ENCODE measurements at places on chromosomes 7 and 10. TPM values are rescaled to one million over a fixed set of nuclear protein-coding genes. Genes with fewer than 3 reads are reported as not detected.

DNA sequence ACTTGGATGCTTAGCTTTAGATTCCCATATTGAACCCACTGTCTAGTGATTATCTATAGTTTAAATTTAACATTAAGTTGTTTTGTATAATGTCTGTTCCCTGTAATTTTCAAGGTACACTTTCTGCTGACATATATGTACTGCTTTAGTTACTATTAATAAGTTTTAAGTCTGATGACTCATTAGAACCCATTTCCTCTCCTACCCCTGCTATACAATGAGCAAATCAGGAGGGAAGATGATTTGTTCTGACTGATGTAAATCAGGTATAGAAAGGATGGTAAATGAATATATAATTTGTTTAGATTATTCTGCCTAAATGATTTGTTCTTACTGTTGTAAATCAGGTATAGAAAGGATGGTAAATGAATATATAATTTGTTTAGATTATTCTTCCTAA lies 691.8 kb downstream of the NXPH1 start:
- no peak for DNase-seq

DNA sequence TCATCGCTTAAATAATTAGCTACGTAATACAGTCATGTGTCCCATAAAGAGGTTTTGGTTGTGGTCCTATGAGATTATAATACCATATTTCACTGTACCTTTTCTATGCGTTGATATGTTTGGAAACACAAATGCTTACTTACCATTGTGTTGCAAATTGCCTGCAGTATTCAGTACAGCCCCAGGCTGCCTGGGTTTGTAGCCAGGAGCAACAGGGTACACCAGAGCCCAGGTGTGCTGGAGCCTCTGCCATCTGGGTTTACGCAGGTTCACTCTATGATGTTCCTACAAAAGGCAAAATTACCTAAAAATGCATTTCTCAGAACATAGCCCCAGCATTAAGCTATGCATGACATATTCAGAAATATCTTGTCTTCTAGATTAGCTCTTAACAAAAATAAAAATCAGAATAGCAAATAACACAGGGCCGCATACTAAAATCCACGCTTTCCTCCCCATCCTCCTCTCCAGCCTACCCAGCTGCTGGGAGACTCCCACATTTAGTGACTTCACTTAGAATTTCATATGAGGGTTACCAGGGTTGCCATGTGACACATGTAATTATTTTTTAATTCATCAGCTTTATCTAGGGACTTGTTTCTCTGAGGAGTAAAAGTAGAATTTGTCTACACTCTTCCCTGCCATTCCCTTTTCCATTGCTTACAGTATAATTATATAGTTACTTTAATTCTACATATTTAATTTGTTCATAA lies 559.0 kb upstream of the ADARB2 start:
- no peak for DNase-seq

GRCh38 chr10:91591797-91592174 lies 41.1 kb downstream of the PPP1R3C start:
- no peak for DNase-seq

- DNase-seq: no peak
Measured at GRCh38 chr10:103811463-103811862, 43.9 kb downstream of the SH3PXD2A start.

CBLL1 gene
- total RNA-seq: 40.8 TPM

TACC2 gene
- not detected for total RNA-seq

LAMB1 gene
- total RNA-seq: not detected
